Effector memory CD4-positive, alpha-beta T cell (primary cell): ENCODE measurements at places on chromosomes 1 and 21.

DNA sequence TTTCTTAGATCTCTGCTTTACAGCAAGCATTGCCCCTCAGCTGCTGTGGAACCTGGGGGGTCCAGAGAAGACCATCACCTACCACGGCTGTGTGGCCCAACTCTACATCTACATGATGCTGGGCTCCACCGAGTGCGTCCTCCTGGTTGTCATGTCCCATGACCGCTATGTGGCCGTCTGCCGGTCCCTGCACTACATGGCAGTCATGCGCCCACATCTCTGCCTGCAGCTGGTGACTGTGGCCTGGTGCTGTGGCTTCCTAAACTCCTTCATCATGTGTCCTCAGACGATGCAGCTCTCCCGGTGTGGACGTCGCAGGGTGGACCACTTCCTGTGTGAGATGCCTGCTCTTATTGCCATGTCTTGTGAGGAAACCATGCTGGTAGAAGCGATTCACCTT lies 33.4 kb upstream of the OR2B11 start:
- no peak for DNase-seq

GRCh38 chr1:55168353-55168752 lies 46.8 kb downstream of the USP24 start:
- DNase-seq = no peak

GRCh38 chr1:29474274-29475244 lies 238.2 kb downstream of the PTPRU start:
- DNase-seq = no peak

- no peak for DNase-seq
Observed at GRCh38 chr1:20496241-20496661, 10.2 kb upstream of the CAMK2N1 start.

GRCh38 chr21:27314131-27314530 lies 347.2 kb upstream of the ADAMTS5 start:
- no peak for DNase-seq

- no peak for DNase-seq
Observed at GRCh38 chr1:169745015-169745861, 11.4 kb upstream of the SELE start.

DNA sequence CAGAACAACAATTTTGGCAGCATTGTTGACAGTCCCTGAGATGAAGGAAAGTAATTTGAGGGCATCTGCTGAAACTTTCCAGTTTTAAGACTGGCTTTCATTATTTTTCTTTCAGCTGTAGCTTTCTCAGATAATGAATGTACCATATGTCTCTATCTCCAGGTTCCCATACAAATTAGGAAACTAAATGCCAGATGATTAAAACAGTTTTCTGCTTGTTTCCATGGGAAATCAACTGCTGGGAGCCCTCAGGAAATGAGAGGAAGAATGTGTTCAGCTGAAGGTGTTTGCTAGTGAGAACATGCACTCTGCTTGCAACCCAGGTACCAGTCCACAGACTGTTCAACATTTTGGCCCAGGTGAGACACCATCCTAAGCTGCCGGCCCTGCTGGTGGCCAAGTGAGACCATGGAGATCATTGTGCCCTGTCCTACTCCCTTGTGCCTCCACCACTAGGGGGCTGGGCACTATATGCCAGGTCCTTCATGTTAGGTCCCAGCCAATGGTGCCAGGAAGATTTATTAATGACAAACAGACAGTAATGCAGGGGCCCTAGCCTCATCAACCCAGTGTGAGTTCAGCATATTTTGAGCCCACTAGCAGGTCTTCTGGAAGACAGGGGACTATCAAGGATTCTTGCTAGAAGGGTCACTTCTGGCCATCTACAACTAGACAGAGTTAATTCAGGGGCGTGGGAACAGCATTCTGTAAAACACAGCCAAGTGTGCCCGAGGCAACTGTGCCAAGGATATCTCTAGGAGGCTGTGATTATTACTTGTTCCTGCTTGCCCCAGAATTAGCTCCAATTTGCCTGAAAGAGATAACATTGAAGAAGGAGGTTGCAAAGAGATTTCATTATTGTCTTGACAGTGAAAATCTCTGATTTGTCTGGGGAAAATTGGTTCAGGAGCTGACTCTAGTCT lies 17.0 kb upstream of the LRRC8C start:
- DNase-seq = no peak
